ENCODE measurements at places on chromosomes 3 and 15. TPM values are rescaled to one million over a fixed set of nuclear protein-coding genes. Genes with fewer than 3 reads are reported as not detected.

DNA sequence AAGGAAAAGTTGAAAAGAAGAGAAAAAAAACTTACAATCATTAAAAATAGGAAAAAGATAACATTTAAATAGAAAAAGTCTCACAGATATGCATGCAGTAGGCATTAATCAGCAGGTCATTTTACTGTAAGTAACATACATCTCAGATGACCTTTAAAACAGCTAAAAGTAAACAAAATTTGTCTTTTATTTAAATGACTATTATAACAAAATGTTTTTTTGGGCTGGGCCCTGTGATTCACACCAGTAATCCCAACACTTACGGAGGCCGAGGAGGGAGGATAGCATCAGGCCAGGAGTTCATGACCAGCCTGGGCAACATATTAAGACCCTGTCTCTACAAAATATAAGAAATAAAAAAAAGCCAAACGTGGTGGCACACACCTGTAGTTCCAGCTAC is 14.7 kb downstream of the IQGAP1 start:
- no peak for DNase-seq

DNA sequence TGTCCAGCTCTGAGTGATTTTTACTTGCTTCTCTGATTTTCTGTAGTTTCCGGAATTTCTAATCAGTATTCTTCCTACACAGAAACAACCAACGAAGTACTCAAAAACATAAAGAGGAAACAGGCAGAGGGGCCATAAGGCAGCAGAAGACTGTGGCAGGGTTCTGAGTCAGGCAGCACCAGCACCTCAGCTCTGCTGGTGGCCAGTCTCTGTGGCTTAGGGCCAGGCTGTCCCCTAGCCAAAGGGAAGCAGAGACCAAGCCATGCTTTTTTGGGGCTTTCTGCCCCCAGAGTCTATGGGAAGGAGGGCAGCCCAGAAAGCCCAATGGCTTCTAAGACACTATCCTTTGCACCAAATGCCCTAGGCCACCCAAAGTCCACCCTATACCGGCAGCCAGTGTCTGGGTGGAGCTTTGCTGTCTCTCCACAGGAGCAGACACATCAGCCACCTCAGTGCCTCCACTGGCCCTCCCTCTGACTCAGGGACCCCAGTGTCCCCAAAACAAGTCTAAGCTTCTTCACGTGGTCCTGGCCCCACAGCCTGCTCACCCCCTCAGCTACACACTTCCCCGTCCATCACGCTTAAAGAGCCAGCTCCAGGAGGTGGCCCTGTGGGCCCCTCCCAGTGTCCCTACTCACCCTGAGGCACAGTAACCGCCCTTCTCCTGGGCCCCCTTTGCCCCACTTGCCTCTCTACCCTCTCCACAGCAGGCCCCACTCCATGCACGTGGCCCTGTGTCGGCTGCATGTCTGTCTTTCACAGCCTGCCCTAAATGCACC is 46.2 kb downstream of the CCDC12 start:
- no peak for DNase-seq

DNA sequence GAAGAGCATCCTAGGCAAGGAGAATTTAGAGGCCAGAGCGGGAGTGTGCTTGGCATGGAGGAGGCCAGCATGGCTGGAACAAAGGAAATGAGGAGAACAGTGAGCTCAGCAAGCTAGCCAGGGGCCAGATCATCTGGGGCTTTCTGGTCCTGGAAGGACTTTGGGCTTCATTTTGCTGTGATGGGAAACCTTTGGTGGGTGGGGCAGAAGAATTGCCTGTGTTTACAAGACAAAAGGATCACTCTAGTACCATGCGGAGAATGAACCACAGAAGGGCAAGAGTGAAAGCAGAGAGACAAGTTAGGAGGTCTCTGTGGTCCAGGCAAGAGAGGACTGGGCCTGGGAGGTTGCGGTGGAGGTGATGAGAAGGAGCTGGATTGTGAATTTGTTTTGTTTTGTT is 61.6 kb upstream of the FOXP1 start:
- no peak for DNase-seq

- no peak for DNase-seq
These were observed 69.5 kb upstream of the CMC1 start for GRCh38 chr3:28171962-28172361.

DNA sequence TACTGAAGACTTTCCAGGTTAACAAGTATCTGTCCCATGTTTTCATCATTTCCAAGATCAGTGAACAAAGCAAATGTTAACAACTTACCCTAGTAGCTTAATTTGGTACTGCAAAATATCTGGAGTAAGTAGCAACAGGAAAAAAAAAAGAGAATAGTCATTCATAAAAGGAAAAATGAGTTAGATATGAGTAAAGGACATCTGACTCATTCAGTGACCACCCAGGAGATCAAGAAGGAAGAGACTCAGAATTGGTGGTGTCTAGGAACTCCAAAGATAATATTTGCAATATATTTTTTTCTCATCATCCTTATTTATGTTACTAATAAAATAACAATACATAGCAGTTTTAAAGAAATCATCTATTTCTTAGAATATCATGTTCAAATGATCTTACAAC is 253.8 kb upstream of the COL8A1 start:
- DNase-seq: no peak

DNA sequence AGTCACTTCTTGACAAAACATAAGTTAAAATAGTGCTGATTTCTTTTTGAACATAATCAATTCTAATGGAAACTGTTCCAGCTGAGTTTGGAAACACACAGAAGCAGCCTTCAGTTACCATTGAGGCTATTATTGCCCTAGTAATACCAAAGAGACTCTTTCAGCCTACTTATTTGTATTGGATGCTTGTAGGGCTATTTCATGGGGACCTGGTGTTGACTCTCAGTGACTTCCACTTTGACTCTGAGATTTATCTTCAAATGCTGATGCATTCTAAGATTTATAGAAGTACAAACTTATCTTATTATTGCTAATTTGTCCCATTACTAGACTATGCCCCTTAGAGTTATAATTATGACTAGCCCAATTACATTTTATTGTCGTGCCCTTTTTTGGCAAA is 67.4 kb downstream of the CMSS1 start:
- no peak for DNase-seq

GRCh38 chr3:186536883-186537844 is 7.0 kb downstream of the CRYGS start:
- DNase-seq: no peak

DNA sequence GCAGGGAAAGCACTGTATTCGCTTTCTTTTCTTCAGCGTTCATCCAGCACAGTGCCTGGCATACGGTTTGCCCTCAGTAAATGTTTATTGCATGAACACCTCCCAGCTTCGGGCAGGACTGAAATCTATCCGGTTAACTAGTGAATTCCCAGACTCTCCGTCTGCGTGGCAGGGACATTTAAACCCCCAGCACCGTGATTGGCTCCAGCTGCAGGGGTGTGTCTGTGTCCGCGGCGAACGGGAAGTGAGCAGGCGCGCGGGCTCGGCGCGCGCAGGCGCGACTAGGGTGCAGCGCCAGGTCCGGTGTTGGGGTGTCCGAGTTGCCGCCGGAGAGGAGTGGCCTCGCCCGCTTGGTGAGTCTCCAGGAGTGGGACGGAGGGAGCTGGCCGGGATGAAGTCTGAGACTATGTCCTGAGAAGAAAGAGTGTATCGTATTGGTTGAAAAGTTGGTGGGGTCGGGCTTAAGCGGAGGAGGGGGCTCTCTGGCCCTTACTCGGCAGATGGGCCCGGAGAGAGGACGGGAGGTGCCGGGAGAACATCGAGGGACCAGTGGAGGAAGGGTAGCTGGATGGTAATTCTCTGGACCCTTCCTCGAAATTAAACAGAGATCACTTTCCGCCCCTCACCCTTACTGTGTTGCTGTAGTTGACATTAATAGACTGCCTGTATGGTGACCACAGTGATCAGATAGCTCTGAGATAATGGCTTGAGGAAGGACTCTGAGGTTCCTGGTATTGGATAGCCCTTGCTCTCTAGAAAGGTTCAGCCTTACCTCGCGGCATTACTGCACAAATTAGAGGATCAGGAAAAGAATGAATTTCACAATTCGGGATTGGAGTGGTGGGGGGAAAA is at the start of gene SNAP23:
Gene SNAP23, plus strand, starts transcription at position 274 of the 852 bp plus-strand sequence. CDS start 16,213 bp downstream, outside the sequence.
- DNase-seq: peak; percentile 97

GRCh38 chr3:3342141-3342540 is 162.7 kb upstream of the CRBN start:
- DNase-seq: no peak

GRCh38 chr15:28097656-28098359 is 1.3 kb downstream of the OCA2 start:
- DNase-seq: no peak

DNA sequence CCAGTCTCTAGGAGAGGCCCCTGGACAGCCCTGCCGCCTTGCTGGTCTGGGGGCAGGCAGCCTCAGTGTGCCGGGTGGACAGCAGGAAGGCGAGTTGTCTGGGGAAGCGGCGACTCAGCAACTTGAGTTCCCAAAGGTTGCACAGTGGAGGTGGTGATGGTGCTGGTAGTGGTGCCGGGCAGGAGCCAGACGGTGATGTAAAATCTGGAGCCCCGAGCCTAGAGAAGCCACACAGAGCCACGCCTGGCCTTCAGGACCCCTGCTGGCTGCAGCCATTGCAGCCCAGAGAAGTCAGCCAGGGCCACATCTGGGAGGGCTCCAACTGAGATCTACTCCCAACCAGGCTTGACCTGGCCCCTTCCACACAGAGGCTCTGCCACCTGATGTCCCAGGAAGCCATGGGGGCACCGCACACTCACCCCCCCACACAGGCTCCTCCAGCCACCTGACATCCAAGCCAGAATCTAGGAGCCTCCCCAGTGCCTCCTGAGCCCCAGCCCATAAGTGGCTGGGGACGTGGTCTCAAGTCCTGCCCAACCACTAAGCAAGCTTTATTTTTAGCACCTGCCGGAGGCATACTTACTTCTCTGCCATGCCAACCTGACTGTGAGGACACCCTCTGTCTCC is 8.8 kb downstream of the C3orf22 start:
- DNase-seq: no peak

- no peak for DNase-seq
These were observed 429.4 kb downstream of the EDEM1 start for GRCh38 chr3:5616873-5617272.

- no peak for DNase-seq
These were observed 530.8 kb downstream of the SHQ1 start for GRCh38 chr3:72317491-72317890.

GRCh38 chr15:66089049-66089448 is 164.5 kb downstream of the MEGF11 start:
- peak; percentile 91 for DNase-seq

DNA sequence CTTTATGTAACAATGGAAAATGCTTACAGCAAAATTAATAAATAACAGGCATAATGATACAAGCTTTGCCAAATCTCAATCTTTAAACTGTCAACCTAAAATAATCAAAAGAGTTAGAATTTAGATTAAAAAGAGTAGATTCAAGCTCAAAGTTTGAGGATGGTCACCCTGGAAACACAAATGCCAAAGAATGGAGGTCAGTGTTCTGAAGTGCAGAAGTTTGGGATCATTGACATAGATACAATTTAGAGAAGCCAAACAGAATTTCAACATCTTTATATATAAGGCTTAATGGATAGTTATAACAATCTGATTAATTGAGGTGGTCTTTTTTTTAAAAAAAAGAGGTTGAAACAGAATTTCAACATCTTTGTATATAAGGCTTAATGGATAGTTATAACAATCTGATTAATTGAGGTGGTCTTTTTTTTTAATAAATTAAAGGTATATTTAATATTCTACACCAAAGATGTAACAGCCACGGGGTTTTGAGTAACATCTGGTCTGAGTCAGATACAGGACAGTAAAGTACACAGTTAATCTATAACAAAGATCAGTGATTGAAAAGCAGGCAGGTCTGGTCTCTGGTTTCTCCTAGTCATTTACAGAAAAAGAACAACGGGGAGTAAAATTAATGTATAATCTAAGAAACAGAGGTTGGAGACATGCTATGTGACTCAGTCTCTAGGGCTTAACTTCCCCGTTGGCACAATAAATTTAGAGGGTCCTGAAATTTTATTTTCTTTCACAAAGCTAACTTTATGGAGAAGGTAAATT is 490.7 kb downstream of the GBE1 start:
- no peak for DNase-seq

DNA sequence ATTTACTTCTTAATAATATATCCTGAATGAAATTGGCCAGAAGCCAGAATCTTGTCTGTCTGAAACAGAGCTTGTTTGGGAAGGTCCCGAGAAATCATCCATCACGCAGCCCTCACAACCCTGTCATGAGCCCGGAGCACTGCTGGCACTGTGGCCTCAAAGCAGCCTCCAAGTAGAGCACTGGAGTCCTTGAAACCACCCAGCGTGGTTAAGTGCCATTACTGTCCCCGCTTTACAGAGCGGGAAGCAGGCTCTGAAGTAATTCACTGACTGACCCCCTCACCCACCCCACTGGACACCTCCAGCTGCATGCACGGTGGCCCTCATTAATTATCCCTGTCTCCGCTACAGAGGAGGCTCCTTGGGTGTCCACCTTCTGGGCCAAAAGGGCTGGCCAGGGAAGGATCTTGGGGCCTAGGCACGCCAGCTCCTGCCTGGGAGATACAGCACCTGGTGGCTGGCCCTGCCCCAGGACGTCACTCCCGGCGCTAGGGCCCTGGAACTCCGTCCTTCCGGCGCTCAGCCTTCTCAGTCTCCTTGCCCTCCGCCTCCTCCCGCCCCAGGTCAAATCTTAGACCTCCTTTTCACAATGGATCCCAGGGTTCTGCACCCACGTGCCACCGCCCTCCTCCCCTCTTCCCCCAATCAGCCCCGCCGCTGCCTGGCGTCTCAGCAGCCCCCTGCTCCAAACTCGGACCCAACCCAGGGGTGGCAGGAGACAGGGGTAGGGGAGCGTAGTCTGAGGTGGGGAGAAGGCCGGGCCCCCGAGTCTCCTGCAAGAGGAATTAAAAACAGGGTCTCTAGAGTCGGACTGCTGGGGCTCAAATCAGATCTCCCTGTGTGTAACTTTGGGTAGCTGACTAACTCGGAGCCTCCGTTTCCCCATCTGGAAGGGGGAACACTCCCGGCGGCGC is 1.1 kb downstream of the TKT start:
- peak; percentile 85 for DNase-seq

SCN11A gene
- not detected for total RNA-seq

EXD1 gene
- total RNA-seq: not detected

ALPK3 gene
- 77.6 TPM for total RNA-seq

TMOD2 gene
- 14.5 TPM for total RNA-seq

PTX3 gene
- 0.21 TPM for total RNA-seq

All from right cardiac atrium (tissue), 5 donors.